Cerebellum (tissue), 4 donors: ENCODE measurements at places on chromosomes 5 and 9.

- no peak for DNase-seq
Observed at GRCh38 chr5:157857816-157858526, 974 bp downstream of the CLINT1 start.

DNA sequence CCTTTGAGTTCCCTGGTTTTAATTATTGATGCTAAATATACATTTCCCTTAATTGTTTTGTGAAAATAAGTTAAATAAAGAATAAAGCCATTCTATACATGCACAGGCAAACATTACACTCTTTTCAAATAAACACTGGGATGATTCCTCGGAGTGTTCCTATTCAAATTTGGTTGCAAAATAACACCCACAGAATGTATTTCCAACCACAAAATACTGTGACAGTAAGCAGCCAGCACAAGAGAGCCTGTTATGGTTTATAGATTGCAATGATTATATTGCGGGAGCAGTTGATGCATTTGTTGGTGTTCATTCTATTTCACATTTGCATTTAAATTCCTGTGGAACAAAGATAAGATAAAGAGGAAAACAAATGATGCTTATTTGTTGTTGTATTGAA, 632.6 kb upstream of the WWC1 start:
- no peak for DNase-seq

DNA sequence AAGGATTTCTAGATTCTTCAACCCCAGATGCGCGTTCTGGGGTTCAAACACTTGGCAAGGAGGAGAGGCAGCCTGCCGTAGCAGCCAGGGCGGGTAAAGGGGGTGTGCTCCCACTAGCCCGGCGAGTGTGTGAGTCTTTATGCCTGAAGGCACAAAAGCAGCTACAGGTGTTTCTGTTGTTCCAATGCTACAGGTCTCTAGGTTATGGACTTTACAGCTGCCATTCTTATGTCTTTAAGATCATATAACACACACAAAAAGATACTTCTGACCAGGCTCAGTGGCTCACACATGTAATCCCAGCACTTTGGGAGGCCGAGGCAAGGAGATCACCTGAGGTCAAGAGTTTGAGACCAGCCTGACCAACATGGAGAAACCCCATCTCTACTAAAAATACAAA, 133.6 kb upstream of the RETREG1 start:
- DNase-seq: no peak

DNA sequence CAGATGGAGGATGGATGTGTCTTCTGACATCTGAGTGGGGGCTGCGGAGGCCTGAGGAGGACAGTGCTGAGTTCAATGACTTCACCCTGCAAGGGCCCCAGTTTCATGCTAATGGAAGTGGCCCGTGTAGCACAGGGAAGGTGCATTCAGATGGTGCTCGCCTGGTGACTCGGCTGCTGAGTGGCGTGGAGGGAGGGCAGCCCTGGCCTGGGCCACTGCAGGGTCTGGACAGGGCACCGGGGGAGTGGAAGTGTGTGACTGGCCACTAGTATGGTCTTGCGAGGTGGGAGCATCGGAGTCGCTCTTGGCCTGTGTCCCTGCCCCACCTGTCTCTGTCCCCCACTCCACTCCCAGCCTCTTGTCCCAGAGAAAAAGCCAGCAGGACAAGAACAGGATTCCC, 1.7 kb upstream of the SLC9A3 start:
- DNase-seq: no peak

DNA sequence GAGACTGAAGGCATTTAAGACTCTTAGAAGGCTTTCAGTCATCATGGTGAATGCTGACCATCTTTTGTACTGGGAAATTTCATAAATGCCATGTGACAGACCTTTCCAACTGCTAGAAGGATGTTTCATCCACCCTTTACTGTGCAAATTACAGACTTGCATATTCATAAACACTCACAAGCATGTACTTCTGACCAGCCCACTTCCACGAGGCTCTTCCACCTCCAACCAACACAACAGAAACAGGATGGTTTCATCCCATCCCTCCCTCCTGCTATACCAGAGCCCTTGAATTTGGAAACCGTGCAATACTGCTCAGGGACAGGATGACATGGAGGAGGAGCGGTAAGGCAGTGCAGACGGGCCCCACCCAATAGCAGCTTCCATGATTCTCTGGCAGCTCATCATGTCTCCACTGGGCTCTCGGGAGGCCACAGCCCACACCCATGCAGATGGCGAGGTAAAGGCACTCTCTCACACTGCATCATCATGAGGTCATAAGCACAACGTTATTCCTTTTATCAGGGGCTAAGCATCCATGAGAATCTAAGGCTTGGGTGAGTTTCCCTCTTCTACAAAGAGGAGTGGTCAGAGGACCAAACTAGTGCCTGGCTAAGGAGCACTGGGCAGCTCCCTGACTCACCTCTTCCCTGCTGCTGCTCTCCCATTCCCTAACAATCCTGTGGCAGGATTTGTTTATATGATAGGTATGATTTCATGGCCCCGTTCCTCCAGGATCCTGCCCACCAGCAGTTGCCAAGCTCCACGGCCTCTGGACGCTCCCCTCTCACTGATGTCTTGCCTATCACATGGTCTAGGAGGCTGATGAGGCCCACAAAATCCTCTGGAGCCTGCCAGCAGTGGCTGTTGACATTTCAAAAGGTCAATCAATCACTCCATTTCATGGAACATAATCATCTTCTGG, 94.4 kb upstream of the FSTL4 start:
- no peak for DNase-seq

GRCh38 chr9:120477534-120478001, 102.4 kb downstream of the CDK5RAP2 start:
- peak; percentile 57 for DNase-seq

- DNase-seq: no peak
Observed at GRCh38 chr5:99034336-99034735, 105.5 kb upstream of the CHD1 start.

- DNase-seq: peak; percentile 26
Observed at GRCh38 chr5:128084228-128085167, 932 bp downstream of the SLC12A2 start.

GRCh38 chr5:132256783-132257130, 739 bp upstream of the PDLIM4 start:
- no peak for DNase-seq

- peak; percentile 65 for DNase-seq
Observed at GRCh38 chr5:68962757-68963484, 130.9 kb upstream of the SLC30A5 start.

DNA sequence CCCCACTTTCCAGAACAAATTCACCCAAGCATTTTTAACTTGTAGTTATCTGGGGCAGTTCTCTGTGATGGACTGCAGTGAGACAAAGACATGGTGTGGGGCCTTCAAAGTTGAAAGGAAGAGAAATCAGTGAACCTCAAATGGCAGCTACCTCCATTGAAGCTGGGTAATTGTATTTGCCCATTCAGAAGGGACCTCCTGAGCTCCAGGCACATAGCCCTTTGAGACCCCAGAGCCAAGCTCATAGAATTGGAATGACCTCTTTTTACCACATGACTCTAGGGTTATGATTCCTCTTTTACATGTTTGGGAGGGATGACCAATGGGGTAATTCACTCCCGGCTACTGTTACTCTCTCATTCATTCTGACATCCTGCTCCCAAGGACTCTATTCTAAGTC, 368.4 kb upstream of the ITGA1 start:
- no peak for DNase-seq

DNA sequence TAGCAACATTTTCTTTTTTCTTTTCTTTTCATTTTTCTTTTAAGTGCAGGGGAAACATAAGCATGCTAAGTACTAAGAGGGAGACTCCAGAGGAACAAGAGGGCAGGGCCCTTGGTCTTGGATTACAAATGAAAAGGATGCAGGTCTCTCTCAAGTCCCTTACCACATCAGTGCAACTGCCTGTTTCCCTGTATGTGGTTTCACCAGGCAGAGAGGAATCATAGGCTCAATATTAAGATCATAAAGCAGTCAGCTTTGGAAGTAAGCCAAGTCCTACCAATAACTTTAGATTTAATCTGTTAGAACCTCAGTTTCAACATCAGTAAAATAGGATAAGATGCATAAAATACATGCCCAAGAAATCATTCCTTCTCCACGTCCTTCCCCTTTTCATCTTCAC, 422.7 kb upstream of the PAPPA start:
- DNase-seq: no peak

DNA sequence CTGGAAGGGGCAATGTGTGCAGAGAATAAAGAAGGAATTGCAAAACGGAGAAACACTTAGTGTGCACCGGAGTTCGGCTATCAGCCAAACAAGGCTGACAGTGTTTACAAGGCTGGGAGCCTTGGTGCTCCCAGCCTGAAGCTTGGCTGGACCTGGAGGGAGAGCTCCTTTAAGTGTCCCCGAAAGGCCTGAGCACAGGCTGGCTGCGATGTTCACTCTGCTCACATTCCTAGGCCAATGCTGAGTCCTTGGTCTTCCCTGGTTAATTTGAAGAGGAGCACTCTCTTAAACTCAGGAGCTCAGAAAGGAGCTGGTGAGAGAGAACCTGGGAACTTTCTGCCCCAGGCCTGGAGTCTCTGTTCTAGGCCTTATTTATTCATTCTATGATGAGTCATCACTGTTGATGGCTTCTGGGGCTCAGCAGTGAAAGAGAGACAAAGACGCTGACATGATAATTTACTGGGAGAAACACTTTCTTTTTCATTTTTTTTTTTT, 88.6 kb upstream of the MYO10 start:
- no peak for DNase-seq

- DNase-seq: no peak
Observed at GRCh38 chr5:143182106-143182505, 221.4 kb downstream of the NR3C1 start.

- DNase-seq: peak; percentile 60
Observed at GRCh38 chr5:98927242-98927988, 1.4 kb downstream of the CHD1 start.

- DNase-seq: no peak
Observed at GRCh38 chr9:128101231-128101661, 26.3 kb downstream of the PTGES2 start.

DNA sequence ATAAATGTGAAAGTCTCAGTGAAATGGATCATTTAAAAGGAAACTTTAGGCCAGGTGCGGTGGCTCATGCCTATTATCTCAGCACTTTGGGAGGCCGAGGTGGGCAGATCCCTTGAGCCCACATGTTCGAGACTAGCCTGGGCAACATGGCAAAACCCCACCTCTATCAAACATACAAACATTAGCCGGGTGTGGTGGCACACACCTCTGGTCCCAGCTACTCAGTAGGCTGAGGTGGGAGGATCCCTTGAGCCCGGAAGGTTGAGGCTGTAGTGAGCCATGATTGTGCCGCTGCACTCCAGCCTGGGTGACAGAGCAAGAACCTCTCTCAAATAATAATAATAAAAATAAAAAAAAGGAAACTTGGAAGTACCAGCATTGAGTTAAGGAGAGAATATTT, 176.1 kb downstream of the HSPA4 start:
- DNase-seq: no peak

- no peak for DNase-seq
Observed at GRCh38 chr9:127566351-127567001, 45.6 kb upstream of the STXBP1 start.

- DNase-seq: no peak
Observed at GRCh38 chr5:98753507-98753906, 20.0 kb upstream of the RGMB start.

GRCh38 chr5:54867310-54867944, 118.0 kb downstream of the ESM1 start:
- peak; percentile 57 for DNase-seq

- no peak for DNase-seq
Observed at GRCh38 chr5:72387985-72388384, 67.8 kb downstream of the PTCD2 start.

DNA sequence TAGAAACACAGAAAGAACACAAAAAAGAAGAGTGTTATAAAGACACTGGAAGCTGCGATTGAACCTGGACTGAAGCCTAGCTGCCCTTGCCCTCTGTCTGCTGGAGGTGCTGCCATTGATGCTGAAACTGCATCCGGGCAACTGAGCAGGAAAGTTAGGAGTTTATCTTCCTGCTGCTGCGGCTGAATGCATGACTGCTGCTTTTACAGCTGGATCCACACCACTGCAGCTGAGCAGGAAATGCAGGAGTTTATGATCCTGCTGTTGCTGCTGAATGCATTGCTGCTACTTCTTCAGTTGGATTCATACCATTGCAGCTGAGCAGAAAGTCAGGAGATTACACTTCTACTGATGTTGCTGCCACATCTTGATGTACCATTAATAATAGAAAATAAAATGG, 21.8 kb upstream of the JAKMIP2 start:
- no peak for DNase-seq

DNA sequence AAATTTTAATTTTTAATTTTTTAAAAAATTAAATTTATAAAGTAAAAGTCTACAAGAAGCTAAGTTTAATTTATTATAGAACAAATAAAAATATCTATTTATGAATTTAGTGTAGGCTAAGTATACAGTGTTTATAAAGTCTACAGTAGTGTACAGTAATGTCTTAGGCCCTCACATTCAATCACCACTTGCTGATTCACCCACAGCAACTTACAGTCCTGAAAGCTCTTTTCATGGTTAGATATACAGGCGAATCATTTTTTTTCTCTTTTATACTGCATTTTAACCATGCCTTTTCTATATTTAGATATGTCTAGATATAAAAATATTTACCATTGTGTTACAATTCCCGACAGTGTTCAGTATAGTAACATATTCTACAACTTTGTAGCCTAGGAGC, 55.9 kb downstream of the PCSK1 start:
- DNase-seq: no peak

DNA sequence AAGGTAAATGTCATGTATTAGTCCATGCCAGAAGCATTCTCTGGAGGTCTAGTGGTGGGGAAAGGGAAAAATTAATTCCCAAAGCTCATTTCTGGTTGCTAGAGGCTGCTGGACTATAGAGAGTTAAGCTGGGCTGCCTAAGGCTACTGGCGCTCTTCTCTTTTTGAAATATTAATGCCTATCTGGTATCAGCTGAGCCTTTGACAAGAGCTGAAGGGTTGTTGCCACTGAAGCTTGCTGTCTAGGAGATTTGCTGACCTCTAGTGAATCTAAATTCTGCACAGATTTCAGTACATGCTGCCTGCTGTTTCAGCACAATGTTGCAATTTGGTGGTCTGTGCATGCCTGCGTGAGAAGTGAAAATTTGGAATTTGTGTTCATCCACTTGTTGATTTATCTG, 29.1 kb upstream of the PLCXD3 start:
- DNase-seq: no peak

GRCh38 chr9:134570151-134570621, 71.4 kb upstream of the COL5A1 start:
- DNase-seq: no peak

DNA sequence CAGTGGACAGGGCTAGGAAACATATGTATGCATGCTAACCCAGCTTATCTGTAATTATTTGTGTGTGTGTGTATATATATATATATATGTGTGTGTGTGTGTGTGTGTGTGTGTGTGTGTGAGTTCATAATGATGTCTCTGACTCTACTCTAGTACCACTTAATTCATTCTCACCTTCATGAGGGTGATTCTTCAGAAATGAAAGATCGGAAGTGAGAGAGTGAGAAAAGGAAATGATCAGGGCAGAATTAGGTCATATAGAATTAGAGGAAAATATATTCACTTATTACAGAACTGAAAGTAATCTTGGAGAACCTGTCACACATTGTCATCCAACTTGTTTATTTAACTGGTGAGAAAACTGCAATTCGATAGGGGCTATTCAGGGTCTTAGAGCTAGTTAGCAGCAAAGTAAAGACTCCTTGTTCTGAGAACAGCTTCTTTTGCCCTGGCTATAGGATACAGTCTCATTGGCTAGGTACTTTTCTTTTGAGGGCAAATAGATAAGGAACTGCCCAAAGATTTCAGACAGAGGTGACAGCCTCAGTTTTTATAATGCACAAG, 58.8 kb downstream of the C9orf153 start:
- no peak for DNase-seq
